ENCODE measurements at places on chromosomes 11 and 22. TPM values are rescaled to one million over a fixed set of nuclear protein-coding genes. Genes with fewer than 3 reads are reported as not detected.

The CSKMT gene
- total RNA-seq, result 15.6 TPM

The IL10RA gene
- total RNA-seq, result not detected

The RIBC2 gene
- total RNA-seq, result 2.6 TPM

The ZP1 gene
- total RNA-seq, result 0.14 TPM

The MACROD1 gene
- total RNA-seq, result 9.0 TPM

The POTEH gene
- not detected for total RNA-seq

The NLRP14 gene
- total RNA-seq, result not detected

The LSP1 gene
- total RNA-seq, result 3.1 TPM

The TSG101 gene
- 90.9 TPM for total RNA-seq

The C11orf97 gene
- not detected for total RNA-seq

The NUP160 gene
- total RNA-seq, result 25.2 TPM

The TIMP3 gene
- 1.3 TPM for total RNA-seq

The UPK2 gene
- 1.1 TPM for total RNA-seq

The PITPNM1 gene
- 38.7 TPM for total RNA-seq

The PDE3B gene
- total RNA-seq, result 1.9 TPM

The GRK2 gene
- 36.1 TPM for total RNA-seq

The NELL1 gene
- total RNA-seq, result not detected

The KCNJ11 gene
- 4.7 TPM for total RNA-seq

The MS4A14 gene
- total RNA-seq, result not detected

The MPPED2 gene
- total RNA-seq, result not detected

The DNHD1 gene
- 2.5 TPM for total RNA-seq

The IRAG1 gene
- total RNA-seq, result 0.06 TPM

The FDXACB1 gene
- 1.8 TPM for total RNA-seq

The OR10D3 gene
- not detected for total RNA-seq

The UNC93B1 gene
- total RNA-seq, result 77.3 TPM

The SPTBN2 gene
- total RNA-seq, result 15.1 TPM

The MS4A1 gene
- not detected for total RNA-seq

The SLC22A25 gene
- not detected for total RNA-seq

The ADAMTS15 gene
- 5.3 TPM for total RNA-seq

The OR51B5 gene
- total RNA-seq, result not detected

The GSC2 gene
- not detected for total RNA-seq

The WT1 gene
- 4.8 TPM for total RNA-seq

The SYT9 gene
- 0.18 TPM for total RNA-seq

The RAG1 gene
- total RNA-seq, result 0.25 TPM

The CRYBA4 gene
- not detected for total RNA-seq

The PITPNB gene
- total RNA-seq, result 47.1 TPM

The KCNJ1 gene
- not detected for total RNA-seq

The OR56A1 gene
- total RNA-seq, result not detected

The GPR83 gene
- total RNA-seq, result 0.07 TPM

The TRPM5 gene
- total RNA-seq, result not detected

Data from A549 treated with Hydrocortisone at 1 μM for 4 hours (cell line).